ENCODE measurements at places on chromosomes 4 and X. TPM values are rescaled to one million over a fixed set of nuclear protein-coding genes. Genes with fewer than 3 reads are reported as not detected.

CYP2U1 gene
- total RNA-seq, result 4.0 TPM

CSAG1 gene
- total RNA-seq, result not detected

PPBP gene
- 0.42 TPM for total RNA-seq

TMEM156 gene
- total RNA-seq, result 0.29 TPM

CLDN24 gene
- not detected for total RNA-seq

ARMCX2 gene
- 5.0 TPM for total RNA-seq

ZNF630 gene
- total RNA-seq, result 0.84 TPM

CCKAR gene
- not detected for total RNA-seq

DGKK gene
- total RNA-seq, result not detected

LANCL3 gene
- total RNA-seq, result not detected

REPS2 gene
- total RNA-seq, result 16.7 TPM

TCEAL2 gene
- total RNA-seq, result not detected

NPNT gene
- 1.6 TPM for total RNA-seq

SAGE1 gene
- not detected for total RNA-seq

XAGE2 gene
- total RNA-seq, result not detected

CENPI gene
- total RNA-seq, result 0.86 TPM

DIPK2B gene
- total RNA-seq, result 0.61 TPM

ANKRD50 gene
- 7.7 TPM for total RNA-seq

Data from right lobe of liver (tissue), 6 donors.